ENCODE measurements at places on chromosomes 5 and 9. TPM values are rescaled to one million over a fixed set of nuclear protein-coding genes. Genes with fewer than 3 reads are reported as not detected.

The LCN10 gene
- not detected for total RNA-seq

The DBH gene
- total RNA-seq, result 0.59 TPM

DNA sequence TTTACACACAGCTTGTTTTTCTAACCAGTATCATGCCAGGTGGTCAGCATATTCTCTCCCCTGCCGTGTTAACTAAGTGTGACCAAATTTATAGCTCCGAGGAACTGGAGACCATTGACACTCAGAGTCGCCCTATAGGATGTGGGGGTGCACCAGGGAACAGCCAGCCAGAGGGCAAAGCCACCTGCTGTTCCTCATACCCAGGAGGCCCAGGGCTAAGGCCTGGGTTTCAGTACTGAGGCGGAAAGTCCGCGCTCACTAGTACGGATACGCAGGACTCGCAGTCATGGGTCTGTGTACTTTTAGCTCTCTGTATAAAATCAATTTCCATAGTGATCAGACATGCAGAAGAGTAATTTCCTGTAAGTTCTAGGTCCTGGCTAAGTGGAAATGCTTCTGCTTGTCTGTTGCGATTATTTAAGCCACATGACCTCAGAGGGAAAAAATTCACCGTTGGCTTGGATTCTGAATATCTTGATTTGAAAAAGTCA lies 247.0 kb downstream of the AOPEP start:
- no peak overlapping the region for H3K4me3 ChIP-seq
- no peak overlapping the region for H3K27ac ChIP-seq
- no peak for DNase-seq
- peaks cover 49% of the 10 kb centered on the region for H3K4me1 ChIP-seq
- no peaks in the 10 kb centered on the region for H3K27me3 ChIP-seq

- H3K27me3 ChIP-seq, result peaks cover 11% of the 10 kb centered on the region
- peaks cover 12% of the 10 kb centered on the region for H3K4me1 ChIP-seq
- H3K27ac ChIP-seq, result no peak overlapping the region
- H3K36me3 ChIP-seq, result peaks cover 2% of the 10 kb centered on the region
- no peak overlapping the region for H3K4me3 ChIP-seq
- DNase-seq, result no peak
Measured at GRCh38 chr9:77040340-77040739, 20.9 kb downstream of the FOXB2 start.

Measured in neural crest cell (in vitro differentiated cells).